ENCODE measurements at places on chromosomes 4 and X. TPM values are rescaled to one million over a fixed set of nuclear protein-coding genes. Genes with fewer than 3 reads are reported as not detected.

DNA sequence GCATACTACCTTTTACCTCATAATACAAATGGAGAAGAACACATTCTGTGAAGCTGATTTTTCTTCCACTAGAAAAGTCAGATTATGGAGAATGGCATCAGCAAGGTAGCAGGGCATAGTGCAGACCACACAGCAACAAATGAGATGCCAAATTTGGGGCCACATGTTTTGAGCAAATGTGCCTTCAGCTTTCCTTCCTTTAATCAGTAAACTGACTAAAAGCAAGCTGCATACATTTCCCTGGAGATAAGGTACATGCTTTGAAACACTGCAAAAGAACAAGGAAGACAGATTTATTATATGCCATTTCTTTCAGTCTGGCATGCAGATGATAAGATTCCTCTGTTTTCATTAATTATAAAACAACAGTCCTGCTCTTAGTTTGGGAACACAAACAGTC is 67.1 kb upstream of the GUCY1A1 start:
- no peak overlapping the region for H3K4me3 ChIP-seq
- no peaks in the 10 kb centered on the region for H3K36me3 ChIP-seq
- H3K4me1 ChIP-seq = peaks cover 6% of the 10 kb centered on the region
- no peaks in the 10 kb centered on the region for H3K27me3 ChIP-seq
- H3K27ac ChIP-seq = no peak overlapping the region

- no peaks in the 10 kb centered on the region for H3K27me3 ChIP-seq
- no peak for DNase-seq
- H3K36me3 ChIP-seq = no peaks in the 10 kb centered on the region
- H3K4me3 ChIP-seq = no peak overlapping the region
These were observed 68.0 kb downstream of the N4BP2 start for GRCh38 chr4:40124690-40125089.

DNA sequence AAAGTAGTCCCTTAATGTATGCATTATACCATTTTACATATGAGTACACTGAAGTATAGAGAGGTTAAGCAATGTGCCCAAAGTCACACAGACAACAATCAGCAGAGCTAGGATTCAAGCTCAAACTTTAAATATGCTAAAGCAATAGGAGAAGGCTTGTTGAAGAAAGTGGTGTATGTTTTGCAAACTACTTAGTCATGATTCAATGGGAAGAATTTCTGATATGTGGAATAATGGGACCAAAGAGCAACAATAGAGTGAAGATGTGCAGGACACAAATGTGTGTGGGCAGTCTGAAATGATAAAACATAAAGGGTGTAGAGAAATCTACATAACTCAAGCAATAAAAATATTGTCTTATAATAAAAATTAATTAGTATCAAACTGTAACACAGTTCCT is 109.0 kb upstream of the ARSJ start:
- H3K4me3 ChIP-seq = no peak overlapping the region
- no peaks in the 10 kb centered on the region for H3K4me1 ChIP-seq
- H3K36me3 ChIP-seq = no peaks in the 10 kb centered on the region
- no peak for DNase-seq
- no peak overlapping the region for H3K27ac ChIP-seq

DNA sequence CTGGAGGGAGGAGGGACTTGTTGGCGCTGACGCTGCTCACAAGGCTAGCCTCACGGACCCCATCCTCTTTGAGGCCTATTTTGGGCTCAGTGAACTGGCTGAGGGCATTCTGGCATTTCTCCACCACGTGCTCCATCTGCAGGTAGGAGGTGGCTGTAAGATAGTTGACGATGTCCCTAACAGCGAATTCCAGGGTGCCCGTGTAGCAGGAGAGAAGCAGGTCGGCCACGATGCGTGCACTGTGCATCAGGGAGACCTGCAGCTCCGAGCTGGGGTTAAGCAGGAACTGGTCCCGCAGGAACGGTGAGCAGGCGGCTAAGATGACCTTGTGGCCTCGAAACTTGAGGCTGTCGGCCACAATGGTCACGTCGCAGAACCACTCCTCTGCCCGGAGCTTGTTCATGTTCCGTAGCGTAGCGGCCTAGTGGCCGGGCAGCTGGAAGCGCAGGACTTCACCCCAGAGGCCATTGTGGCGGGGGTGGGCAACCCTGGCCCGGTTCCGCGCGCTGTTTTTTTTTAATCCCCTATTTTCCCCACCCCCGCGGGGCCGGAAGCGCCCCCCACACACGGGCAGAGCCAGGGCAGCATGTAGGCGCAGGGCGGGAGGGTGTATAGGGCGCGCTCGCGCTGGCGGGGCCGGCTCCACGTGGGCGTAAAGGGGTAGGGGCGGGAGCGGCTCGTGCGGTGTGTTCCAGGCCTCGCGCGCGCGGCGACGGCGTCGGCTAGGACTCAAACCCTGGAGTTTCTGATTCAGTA is 73.2 kb downstream of the UBE2K start:
- H3K4me3 ChIP-seq = no peak overlapping the region
- H3K27ac ChIP-seq = no peak overlapping the region
- H3K36me3 ChIP-seq = no peaks in the 10 kb centered on the region
- no peaks in the 10 kb centered on the region for H3K4me1 ChIP-seq
- H3K27me3 ChIP-seq = no peaks in the 10 kb centered on the region

- peaks cover 49% of the 10 kb centered on the region for H3K4me1 ChIP-seq
- H3K36me3 ChIP-seq = no peaks in the 10 kb centered on the region
- no peak overlapping the region for H3K27ac ChIP-seq
These were observed 40.3 kb downstream of the NHS start for GRCh38 chrX:17415242-17415810.

- no peaks in the 10 kb centered on the region for H3K4me1 ChIP-seq
- no peaks in the 10 kb centered on the region for H3K27me3 ChIP-seq
- DNase-seq = no peak
These were observed 1512.2 kb downstream of the C4orf33 start for GRCh38 chr4:130608121-130608520.

Gene NHSL2
- total RNA-seq = 0.58 TPM

Gene FGG
- total RNA-seq = not detected

Gene FGFBP2
- total RNA-seq = not detected

Gene MID1IP1
- total RNA-seq = 122 TPM
